ENCODE measurements at places on chromosomes 7 and 10.

DNA sequence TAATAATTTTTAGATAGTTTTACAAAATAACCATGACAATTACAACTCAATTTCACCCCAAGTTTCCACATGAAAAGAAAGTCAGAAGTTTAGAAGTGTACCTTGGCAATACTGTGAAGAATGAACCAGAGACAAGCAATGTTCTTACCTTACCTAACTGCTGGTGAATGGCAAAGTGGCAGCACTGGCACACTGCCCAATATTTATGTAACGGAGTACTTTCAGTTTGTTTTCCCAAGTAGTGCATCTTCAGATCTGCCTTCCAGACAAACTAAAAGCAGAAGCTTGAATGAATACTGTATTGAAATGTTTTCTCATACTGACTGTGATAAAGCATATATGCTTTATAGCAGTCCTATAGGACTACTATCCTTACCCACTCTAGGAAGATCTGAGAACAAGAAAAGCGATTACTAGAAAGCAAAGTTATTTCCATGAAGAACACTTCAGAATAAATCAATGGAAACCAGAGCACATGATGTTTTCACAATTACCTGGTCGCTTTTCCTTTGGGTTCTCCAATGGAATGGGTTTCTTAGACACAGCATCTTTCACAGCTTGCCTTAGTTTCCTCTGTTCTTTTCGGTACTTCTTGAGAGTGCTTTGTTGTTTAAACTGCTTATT lies 1.5 kb downstream of the NOC3L start:
- H3K27me3 ChIP-seq: peaks cover 14% of the 10 kb centered on the region
- no peak for DNase-seq
- H3K4me3 ChIP-seq: peak overlapping the region; percentile 95
- peaks cover 36% of the 10 kb centered on the region for H3K36me3 ChIP-seq
- H3K27ac ChIP-seq: no peak overlapping the region

DNA sequence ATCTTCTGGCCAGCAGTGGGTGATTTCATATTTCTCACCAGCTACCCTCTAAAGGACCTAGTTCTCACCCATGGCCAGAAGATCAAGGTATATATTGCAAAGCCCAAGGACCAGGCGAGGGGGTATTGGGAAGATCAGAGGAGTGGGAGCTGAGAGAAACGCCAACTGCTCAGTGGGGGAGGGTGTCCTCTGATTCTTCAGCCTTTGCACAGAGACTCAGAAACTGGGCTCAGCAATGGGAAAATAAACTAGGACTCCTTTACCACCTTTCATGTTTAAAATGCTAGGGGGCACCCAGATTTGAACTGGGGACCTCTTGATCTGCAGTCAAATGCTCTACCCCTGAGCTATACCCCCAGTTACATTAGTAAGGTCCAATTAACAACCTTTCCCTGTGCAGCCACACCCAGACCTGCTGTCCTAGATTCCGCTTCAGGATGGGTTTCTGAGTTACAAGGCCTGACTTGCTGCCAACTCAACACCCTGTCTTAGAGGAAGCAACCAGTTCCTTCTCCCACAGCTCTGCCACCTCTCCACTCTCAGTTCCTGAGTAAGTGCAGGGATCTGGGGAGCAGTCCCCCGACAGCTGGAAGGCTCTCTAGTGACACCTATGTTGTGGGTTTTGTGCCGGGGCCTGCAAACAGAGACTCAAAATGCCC lies 93.5 kb downstream of the ZNF783 start:
- no peaks in the 10 kb centered on the region for H3K36me3 ChIP-seq
- H3K4me1 ChIP-seq: no peaks in the 10 kb centered on the region
- H3K4me3 ChIP-seq: no peak overlapping the region
- H3K27me3 ChIP-seq: no peaks in the 10 kb centered on the region

DNA sequence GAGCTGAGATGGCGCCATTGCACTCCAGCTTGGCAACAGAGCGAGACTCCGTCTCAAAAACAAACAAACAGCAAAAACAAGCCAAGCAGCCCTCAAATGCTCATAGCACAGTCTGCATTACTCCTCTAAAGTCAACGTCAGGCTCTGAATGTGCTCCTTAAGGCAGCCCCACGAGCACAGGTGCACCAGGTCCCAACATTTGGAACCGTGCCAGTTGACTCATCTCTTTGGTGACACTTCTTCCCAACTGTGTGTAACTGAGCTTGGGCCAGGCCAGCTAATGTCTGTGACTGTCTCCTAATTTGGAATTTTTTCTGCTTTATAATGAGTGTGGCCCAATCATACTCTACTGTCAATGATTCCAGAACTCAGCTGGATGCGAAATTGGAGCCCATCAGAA lies 66.3 kb upstream of the EFCAB10 start:
- H3K27me3 ChIP-seq: no peaks in the 10 kb centered on the region
- peaks cover 16% of the 10 kb centered on the region for H3K4me1 ChIP-seq
- no peak for DNase-seq
- peaks cover 19% of the 10 kb centered on the region for H3K36me3 ChIP-seq

DNA sequence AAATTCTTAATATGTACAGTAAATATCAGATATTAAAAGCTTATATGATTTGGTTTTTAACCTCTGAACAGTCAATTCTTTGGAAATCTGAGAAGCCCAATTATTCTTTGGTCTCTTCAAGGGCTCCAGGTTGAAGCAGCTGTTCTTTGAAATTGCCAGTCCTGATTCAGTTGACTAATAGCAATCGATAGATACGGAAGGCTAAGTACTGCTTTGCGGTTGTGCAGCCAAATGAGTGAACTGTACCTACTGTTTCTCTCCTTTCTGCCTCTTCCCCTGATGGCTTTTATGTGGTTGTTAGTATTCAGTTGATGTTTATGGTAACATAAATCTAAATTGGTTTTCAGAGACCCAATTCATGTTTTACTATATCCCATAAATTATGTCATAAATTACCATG lies 103.1 kb upstream of the RPA3 start:
- no peak overlapping the region for H3K4me3 ChIP-seq
- H3K27me3 ChIP-seq: no peaks in the 10 kb centered on the region
- peaks cover 6% of the 10 kb centered on the region for H3K36me3 ChIP-seq
- DNase-seq: no peak
- H3K4me1 ChIP-seq: peaks cover 19% of the 10 kb centered on the region
- no peak overlapping the region for H3K27ac ChIP-seq

- no peak for DNase-seq
- H3K27me3 ChIP-seq: no peaks in the 10 kb centered on the region
- peaks cover 62% of the 10 kb centered on the region for H3K4me1 ChIP-seq
- H3K36me3 ChIP-seq: peaks cover 5% of the 10 kb centered on the region
- H3K27ac ChIP-seq: peak overlapping the region; percentile 39
These were observed 52.1 kb downstream of the ADD3 start for GRCh38 chr10:110059925-110060324.

GRCh38 chr10:78004215-78005026 lies 24.9 kb downstream of the POLR3A start:
- no peak for DNase-seq
- no peak overlapping the region for H3K4me3 ChIP-seq
- H3K36me3 ChIP-seq: peaks cover 61% of the 10 kb centered on the region
- H3K4me1 ChIP-seq: no peaks in the 10 kb centered on the region

DNA sequence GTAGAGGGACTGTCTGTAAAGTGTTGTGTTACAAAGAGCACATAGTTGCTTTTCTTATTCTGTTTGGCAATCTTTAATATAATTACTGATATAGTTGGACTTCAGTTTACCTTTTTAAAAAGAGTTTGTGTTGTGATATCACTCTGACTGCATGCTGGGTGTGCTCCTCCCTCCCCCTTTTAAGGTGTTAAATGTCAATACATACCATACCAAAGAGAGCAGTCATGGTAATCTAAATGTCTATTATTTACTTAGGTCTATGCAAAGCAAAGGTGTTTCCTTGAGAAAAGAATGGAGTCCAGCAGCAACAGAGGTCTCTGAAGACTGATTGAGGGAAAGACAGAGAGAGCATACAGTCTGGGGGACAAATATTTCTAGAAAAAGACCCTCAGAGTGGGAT lies 275.1 kb upstream of the NRP1 start:
- H3K27me3 ChIP-seq: no peaks in the 10 kb centered on the region
- H3K27ac ChIP-seq: no peak overlapping the region
- H3K4me3 ChIP-seq: no peak overlapping the region
- DNase-seq: no peak
- H3K4me1 ChIP-seq: no peaks in the 10 kb centered on the region

DNA sequence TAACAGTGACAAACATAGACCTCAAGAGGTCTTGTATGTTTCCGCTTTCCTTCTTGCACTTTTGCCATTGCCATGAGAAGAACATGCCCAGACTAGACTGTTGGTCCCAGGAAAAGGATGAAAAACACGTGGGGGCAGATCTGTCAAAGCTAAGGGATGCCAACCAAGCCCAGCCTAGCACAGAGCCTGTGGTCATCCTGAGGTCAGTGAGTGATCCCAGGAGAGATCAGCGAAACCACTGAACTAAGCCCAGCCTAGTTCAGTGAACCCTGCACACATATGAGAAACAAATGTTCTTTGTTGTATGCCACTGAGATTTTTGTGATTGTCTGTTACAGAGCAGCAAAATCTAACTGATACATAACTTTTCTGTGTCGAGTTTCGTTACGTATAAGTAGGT lies 718.8 kb downstream of the MAGI2 start:
- no peaks in the 10 kb centered on the region for H3K27me3 ChIP-seq
- no peaks in the 10 kb centered on the region for H3K4me1 ChIP-seq
- no peak overlapping the region for H3K4me3 ChIP-seq
- no peak for DNase-seq
- H3K27ac ChIP-seq: no peak overlapping the region

DNA sequence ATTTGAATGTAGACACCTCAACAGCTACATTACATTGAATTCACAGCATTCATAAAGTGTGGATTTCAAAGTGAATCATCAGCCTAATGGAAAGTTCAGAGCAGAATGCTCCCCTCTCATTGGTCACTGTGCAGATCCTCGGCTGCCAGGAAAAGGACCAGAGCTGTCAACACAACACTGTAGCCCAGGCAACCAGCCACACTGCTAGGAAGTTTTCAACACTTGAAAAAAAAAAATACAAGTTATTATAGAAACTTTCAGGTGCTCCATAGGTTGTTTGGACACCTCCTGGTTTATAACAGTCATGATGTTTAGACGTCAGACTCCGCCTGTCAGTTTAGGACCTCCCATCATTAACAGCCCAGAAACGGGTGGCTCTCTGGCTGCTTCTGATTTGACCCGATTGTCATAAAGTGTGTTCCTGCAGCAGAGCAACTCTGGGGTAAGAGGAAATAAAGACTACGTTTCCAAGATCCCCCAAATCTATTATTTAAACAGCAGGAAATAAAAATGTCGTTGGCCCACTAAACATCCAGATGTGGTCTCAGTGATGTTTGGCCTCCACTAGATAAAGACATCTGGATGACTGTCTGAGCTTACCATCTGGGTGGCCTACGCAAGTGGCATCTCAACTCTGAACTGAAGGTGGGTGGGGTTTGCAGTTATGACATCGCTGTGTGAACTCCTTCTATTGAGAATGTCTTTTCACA lies 117.4 kb downstream of the CABCOCO1 start:
- peak overlapping the region; percentile 29 for H3K4me3 ChIP-seq
- peak; percentile 31 for DNase-seq
- peaks cover 14% of the 10 kb centered on the region for H3K36me3 ChIP-seq
- peaks cover 57% of the 10 kb centered on the region for H3K4me1 ChIP-seq
- peak overlapping the region; percentile 31 for H3K27ac ChIP-seq

GRCh38 chr10:110311357-110311949 lies 6.7 kb upstream of the SMNDC1 start:
- no peaks in the 10 kb centered on the region for H3K36me3 ChIP-seq
- no peak overlapping the region for H3K27ac ChIP-seq
- no peaks in the 10 kb centered on the region for H3K27me3 ChIP-seq
- no peak for DNase-seq
- peaks cover 19% of the 10 kb centered on the region for H3K4me1 ChIP-seq

DNA sequence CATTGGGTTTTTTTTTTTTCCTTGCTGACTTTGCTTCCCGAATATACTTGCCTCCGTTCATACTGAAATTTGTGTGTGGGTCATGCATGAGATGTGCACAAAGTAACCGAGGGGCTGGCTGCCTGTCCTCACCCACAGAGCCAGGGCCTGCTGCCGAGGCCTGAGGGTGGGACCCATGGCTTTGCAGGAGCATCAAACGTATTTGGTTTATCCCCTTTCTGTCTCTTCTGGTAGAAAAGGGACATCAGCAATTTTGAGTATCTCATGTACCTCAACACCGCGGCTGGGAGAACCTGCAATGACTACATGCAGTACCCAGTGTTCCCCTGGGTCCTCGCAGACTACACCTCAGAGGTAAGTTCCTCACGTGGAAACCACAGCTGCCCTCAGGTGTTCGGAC lies 3.5 kb upstream of the LRRC18 start:
- H3K27ac ChIP-seq: no peak overlapping the region
- H3K4me3 ChIP-seq: no peak overlapping the region
- H3K27me3 ChIP-seq: no peaks in the 10 kb centered on the region

DNA sequence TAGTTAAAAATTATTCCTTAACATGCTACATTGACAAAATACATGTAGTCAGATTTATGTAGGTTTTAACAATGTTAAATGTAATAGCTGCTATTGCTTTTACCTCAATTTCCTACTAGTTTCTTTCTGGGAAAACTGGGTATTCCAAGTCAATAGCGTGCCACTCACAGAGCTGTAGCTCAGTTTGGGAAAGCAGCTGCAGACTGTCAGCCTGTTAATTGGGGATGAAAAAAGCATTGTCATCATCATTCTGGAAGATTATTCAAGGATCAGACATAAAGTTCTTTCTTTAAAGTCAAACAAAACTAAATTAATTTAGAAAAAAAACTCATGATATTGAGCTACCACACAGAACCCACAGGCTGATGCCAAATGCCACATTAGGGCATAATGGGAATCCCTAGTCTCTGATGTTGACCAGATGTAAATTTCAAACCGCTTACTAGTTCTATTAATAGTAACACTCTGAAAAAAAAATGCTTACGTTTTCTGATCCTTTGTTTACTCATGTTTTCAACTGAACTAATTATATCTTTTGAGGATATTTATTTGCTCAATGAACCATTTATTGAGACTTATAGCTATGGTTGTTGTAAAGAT lies 19.6 kb upstream of the AGMO start:
- no peaks in the 10 kb centered on the region for H3K4me1 ChIP-seq
- H3K27me3 ChIP-seq: no peaks in the 10 kb centered on the region
- no peak overlapping the region for H3K27ac ChIP-seq
- no peak for DNase-seq
- no peak overlapping the region for H3K4me3 ChIP-seq

DNA sequence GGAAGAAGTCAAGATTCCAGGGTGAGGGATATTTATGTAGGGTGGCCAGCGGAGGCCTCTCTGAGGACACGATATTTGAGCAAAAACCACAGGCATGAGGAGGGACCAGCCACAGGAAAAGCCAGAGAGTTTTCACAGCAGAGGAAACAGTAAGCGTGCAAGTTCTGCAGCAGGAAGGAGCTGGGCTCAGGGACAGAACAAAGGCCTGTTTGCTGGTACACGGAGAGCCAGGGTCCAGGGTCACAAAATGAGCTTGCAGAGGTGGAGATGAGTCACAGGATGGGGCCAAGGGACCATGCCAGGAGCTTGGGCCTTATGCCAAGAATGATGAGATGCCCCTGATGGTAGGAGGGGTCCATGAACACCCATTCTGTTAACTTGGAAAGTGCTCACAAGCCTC lies 283.5 kb downstream of the PLXNA4 start:
- H3K4me1 ChIP-seq: no peaks in the 10 kb centered on the region
- no peaks in the 10 kb centered on the region for H3K36me3 ChIP-seq
- DNase-seq: no peak
- no peak overlapping the region for H3K27ac ChIP-seq
